Fibroblast of the aortic adventitia (primary cell): ENCODE measurements at places on chromosomes 2 and 18. TPM values are rescaled to one million over a fixed set of nuclear protein-coding genes. Genes with fewer than 3 reads are reported as not detected.

ALPG gene
- total RNA-seq, result not detected in 2 replicates

VSNL1 gene
- 0.90 and 3.7 TPM in 2 replicates for total RNA-seq

ZBTB7C gene
- 0.09 and 0.41 TPM in 2 replicates for total RNA-seq

ANXA4 gene
- total RNA-seq, result 36.9 and 101 TPM in 2 replicates

NTSR2 gene
- total RNA-seq, result not detected in 2 replicates

CDH20 gene
- 0.09 TPM in 1 of 2 replicates, not detected in the other for total RNA-seq

HOXD4 gene
- total RNA-seq, result 1.1 TPM in 1 of 2 replicates, not detected in the other

CNGA3 gene
- 0.18 TPM in 1 of 2 replicates, not detected in the other for total RNA-seq

VAMP8 gene
- total RNA-seq, result 0.54 and 1.7 TPM in 2 replicates

CCDC74A gene
- 15.1 and 34.4 TPM in 2 replicates for total RNA-seq

GPAT2 gene
- 10.2 TPM in 1 of 2 replicates, not detected in the other for total RNA-seq

DNA sequence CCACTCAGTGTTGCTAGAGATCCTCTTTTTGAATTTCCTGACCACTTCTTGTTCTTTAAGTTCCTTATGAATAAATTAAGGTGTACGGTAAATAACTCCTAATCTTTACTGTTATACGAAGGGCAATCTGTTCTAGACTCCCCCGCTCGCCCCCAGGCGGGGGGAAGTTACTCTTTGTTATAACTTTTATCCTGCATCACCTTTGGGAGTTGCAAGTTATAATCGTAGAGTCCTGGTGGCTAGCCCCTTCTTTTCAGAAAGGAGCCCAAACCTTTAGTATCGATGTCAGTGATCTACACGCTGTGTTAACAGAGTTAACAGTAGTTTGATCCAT lies 652 bp downstream of the GCA start:
- DNase-seq, result no peak

- DNase-seq, result no peak
These were observed 539 bp upstream of the MOB4 start for GRCh38 chr2:197515315-197515738.

DNA sequence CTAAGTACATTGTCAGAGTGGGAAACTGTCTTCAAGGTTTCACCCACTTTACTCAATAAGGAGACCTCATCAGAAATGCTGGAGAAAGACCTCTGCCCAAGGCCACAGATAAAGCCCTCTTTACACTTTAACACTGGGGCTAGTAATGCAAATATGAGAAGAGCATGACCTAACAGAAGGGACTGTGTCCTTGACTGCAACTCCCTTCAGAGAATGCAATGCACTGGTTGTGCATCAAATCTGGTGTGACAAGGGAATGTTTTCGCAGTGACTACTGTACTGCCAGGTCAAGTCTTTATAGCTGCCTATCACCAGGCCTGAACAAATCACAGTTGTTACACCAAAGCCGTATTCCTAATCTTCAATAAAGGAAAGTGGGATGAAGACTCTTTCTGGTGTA lies 28.6 kb downstream of the CDH19 start:
- DNase-seq, result no peak

- DNase-seq, result no peak
These were observed 1.2 kb downstream of the THAP4 start for GRCh38 chr2:241635756-241636155.

GRCh38 chr2:62283147-62283546 lies 87.2 kb downstream of the B3GNT2 start:
- DNase-seq, result no peak

GRCh38 chr18:58316396-58317342 lies 272.6 kb downstream of the NEDD4L start:
- DNase-seq, result no peak

GRCh38 chr2:138676619-138677021 lies 103.6 kb downstream of the NXPH2 start:
- DNase-seq, result no peak

GRCh38 chr2:240821429-240821778 lies 1.4 kb upstream of the KIF1A start:
- DNase-seq, result no peak

DNA sequence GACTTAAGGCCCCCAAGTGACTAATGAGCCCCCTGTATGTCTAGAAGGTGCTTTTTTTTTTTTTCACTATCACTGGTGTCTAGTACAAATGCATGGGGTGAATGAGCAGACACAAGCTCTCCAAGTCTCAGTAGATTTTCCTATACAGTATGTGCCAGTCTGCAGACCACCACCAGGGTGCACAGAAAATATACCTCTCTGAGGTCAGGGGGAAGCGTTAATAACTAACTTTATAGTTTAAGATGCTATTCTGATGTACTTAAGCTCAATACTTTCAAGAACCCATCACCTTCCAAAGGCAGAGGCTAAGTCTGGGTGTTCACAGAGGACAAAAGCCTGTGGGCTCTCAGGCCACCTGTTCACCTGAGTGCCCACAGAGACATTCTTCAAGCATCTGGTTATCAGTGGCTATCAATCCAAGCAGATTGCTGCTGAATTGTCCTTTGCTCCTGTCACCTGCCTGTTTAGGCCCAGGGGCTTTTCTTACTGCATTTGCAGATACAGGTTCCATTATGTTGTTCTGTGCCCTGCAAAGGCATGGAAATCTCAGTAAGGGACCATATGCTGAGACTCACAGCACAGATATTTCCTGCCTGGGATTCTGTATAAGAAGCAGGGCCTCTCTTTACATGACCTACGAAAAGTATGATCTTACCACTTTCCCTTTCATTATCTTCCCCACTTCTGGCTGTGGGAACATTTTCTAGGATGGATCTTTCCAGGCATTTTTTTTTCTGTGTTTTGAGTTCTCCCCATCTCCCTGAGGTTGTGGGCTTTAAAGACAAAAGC lies 534.6 kb downstream of the TNS1 start:
- no peak for DNase-seq

DNA sequence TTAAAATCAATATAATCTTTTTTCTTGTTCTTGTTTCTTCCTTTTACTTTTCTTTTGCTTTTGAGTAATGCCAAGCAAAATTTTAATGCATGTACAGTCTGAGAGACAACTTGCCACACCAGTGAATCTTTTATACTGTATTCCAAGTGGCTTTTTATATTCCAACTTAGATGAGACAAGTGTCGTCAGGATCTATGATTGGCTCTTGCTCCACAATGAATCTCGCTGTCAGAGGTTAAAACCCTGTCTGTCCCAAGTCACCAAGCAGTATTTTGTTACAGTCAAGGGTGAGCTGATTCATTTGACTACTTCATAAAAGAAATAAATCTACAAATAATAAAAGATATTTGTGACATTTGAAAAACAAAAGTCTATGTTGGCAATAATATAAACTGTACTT lies at the start of gene MSTN:
Gene MSTN, minus strand, starts transcription at position 129 of the 400 bp plus-strand sequence. CDS start 133 bp downstream, outside the sequence.
- DNase-seq, result no peak

DNA sequence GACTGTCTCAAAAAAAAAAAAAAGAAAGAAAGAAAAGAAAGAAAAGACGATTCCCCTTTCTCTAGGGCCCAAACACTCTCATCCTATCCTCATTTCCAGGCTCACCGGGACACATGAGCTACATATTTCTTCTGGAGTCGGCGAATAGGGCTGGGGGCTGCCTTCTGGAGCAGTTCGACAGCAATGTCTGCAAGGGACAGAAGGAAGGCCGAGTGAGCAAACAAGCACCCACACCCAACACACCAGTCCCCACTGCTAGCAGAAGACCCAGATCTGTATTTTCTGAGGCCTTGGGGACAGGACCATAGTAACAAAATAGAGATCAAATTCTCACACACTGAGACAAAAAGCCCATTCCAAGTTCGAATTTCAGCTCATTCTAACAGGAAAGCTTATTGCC lies 1.2 kb downstream of the CNPPD1 start:
- no peak for DNase-seq

GRCh38 chr2:62370321-62371250 lies 135.4 kb downstream of the TMEM17 start:
- no peak for DNase-seq

- DNase-seq, result no peak
These were observed 65.3 kb downstream of the RHOB start for GRCh38 chr2:20512061-20512605.

DNA sequence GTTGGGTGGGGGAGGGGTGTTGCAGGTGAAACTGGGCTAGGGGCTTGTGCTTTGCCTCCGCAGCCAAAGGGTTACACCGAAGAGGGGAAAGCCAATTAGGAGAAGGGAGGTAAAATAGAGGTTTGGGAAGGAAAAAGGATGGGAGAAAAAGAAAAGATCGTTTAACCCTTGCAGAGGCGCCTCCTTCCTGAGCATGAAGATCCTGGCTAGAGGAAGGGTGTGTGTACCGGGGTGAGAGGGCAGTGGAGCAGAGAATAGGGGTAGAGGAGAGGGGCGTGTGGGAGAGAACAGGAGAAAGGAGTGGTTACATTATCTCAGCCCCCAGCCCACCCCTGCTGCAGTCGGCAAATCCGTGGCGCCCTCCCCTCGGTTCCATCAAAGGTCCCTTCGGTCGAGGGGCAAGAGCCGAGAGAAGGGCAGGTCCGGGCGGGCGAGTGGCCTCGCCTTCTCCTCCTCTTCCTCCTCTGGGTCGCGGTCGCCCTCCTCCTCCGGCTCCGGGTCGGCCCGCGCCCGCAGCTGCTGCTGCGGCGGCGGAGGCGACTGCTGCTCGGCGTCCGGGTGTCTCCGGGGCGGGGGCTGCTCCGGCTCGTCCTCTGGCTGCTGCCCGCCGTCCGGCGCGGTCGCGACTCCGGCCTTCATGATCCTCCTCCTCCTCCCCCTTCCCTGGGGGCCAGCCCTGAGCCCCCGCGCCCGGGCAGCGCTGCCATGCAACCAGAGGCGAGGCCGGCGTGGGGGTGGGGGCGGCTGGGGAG lies 1.1 kb downstream of the MARCHF4 start:
- DNase-seq, result no peak

DNA sequence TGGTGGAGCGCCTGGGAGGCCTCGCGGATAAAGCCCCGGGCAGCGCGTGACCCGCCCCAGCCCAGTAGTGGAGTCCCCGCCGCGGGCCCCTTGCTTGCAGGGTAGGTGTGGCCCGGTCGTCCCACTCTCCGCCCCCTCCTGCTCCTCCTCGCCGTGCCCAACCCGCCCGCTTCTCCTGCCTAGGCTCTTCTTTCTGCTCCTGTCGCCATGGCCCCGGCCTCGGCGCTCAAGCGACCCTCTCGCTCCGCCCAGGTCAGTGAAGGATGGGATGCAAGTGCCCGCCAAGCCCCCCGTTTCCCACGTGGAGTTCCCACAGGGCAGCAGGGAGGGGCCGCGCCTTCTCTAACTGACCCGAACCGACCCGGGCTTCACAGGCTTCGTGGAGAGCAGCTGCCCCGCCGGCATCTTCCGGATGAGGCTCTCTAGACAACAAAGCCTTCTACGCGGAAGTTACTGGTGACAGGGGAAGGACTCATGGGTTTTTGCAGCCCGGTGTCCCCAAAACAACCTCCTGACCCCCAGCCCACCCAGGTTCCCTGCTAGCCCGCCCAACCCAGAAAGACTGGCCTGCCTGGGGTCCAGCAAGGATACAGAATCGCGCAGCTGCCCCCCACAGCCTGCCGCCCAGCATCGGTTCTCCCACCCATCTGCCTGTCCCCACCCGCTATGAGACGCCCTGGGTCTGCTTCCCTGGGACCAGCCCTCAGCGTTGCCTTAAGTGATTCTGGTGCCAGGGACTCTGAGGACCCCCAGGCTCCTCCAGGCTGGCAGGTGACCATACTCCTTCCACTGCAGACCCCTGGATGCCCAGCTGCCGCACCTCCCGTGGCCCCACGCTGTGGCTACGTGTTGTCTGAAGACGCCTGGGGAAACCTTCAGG lies 32.8 kb downstream of the TTC32 start:
- DNase-seq, result no peak

DNA sequence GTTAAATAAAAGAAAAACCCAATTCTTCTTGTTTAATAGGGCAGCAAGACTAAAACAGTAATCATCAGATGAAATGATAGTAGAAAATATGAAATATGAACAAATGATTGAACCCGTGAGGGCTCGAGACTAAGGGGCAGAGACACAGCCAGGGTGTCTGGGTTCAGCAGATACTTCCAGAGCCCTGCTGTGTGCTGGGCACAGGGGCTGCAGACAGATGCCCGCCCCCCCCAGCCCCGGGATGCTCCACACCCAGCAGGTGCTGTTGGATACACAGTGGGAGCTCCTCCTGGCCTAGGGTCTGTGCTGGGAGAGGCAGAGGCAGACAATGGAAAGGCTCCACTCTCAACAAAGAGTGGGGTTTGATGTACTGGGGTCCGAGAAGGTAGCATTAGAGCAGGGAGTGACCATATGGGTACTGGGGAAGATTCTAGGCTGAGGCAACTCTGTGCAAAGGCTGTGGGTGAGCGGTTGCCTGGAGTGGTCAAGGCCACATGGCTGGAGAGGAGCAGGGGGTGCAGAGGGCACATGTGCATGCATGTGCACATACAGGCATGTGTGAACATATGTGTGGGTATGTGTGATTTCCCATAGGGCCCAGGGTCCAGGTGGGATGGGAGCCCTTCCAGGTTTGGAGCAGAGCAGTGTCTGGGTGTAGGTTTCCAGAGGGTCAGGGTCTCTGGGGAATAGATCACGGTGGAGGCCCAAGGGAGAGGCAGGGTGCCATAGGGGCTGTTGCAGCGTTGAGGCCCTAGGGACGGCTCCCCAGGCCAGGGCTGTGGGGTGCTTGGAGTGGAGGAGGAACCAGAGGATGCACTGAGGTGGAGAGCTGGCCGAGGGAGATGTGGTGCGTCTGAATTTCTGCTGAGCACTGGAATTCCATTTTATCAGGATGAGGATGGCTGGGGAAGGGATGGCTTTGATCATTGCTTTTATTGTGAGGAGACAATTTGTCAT lies 36.7 kb downstream of the LDLRAD4 start:
- no peak for DNase-seq

GRCh38 chr2:200219309-200220113 lies 87.0 kb upstream of the SPATS2L start:
- no peak for DNase-seq

DNA sequence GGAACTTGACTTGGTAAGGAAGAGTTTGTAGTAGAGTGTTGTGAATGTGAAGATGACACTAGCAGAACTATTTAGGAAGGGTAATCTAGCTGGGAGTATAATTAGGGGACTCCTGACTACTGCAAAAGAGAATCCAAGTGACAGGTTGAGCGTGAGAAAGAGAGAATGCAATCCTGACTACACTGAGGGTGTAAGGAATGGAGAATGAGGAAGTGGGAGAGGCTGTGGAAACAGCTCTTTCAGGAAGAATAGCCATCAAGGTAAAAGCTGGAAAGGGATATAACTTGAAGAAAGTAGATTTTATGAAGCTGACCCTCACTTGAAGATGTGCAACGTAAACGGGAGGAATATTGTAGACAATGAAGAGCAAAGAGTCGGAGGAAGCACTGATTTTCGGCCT lies 41.1 kb upstream of the TTN start:
- DNase-seq, result no peak

DNA sequence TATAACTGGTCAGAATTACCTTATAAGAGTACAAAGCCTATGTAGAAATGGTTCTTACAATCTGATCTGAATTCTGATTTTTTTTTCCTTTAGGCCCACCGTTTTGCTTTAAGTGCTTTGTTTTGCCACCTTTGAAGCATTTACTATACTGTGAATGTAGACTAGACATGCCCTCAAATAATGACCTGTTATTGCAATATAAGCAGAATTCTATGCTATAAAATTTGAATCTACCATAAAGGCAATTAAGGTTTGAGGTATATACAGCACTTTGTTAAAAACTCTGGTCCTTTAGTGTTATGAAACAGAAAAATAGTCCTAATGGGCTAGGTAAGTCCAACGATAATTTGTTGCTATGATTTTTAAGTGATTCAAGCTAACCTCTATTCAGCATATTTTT lies 86.6 kb upstream of the NOSTRIN start:
- no peak for DNase-seq
